ENCODE measurements at places on chromosomes 12 and 14.

DNA sequence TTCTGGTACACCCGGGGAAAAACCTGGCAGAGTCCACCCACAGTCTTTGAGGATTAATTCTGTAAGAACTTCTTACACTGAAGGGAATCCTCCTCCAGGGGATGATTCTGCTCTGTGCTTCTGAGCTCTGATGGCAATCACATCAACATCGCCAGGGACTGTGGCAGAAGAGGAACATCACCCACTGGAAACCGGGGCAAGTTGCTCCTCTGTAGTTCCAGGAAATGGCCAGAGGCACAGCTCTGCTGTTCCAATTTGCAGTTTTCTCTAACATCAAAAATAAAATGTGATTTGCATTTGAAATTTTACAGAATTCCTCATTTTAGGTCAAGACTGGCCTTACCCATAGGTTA is 207.6 kb downstream of the DAD1 start:
- DNase-seq = no peak

DNA sequence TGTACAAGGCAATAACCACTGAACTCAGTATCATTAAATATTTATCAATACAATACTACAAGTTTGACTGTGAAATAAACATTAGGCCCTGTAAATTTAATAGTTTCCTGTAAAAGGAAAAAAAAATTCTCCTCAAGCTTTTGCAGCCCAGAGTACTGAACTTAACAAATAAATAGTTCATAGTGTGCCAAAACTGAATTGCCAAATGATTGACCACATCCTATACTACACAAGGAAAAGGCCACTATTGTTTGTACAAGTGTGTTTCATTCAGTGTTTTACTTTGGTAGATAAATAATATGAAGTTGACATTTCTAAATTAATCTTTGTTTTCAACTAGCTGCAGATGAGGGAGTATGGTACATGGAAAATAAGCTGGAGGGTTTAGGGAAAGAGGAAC is 379.6 kb downstream of the FLRT2 start:
- no peak for DNase-seq

- DNase-seq = no peak
These were observed 5.1 kb upstream of the SIVA1 start for GRCh38 chr14:104747876-104748275.

- no peak for DNase-seq
These were observed 37.0 kb upstream of the PMCH start for GRCh38 chr12:102234599-102234998.

DNA sequence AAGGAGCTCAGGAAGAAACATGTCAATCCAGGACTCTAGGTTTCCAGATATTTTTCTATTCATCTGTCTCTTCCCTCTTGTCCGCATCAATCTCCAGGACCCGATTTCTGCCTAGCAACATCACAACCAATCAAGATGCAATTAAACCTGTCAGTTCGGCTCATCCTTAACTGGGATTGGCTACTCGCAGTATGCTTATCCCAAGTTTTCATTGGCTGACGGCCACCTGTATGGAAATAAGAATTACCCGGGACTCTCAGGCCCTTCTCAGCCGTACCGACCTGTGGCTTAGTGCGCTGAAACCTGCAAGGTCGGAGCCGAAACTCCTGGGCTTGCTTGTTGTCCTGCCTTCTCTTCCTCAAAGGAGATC is 20.4 kb upstream of the ATP5MC2 start:
- DNase-seq = peak; percentile 41

DNA sequence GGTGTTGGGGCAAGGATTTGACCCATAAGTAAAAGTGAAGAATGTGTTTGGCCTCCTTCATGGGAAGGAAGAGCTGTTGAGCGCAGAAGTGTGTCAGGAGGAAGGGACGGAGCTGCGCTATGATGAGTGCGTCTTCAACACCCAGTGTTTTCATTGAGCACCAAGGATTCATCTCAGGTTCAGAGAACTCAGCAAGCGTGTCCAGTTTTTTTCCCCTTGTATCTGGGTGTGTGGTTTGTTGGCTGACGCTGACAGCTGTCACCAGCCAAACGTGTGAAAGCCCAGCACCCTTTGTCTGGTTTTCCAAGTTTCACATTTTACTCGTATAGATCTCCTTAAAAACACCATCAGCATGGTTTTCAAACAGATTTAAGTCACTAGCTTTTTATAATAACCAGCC is 12.3 kb downstream of the EP400 start:
- no peak for DNase-seq

GRCh38 chr12:48001505-48002413 is 2.5 kb downstream of the COL2A1 start:
- no peak for DNase-seq

GRCh38 chr12:110224379-110225304 is 56.4 kb upstream of the ATP2A2 start:
- peak; percentile 78 for DNase-seq

GRCh38 chr12:116278279-116278626 is 760 bp upstream of the MED13L start:
- no peak for DNase-seq

- no peak for DNase-seq
These were observed 1124.0 kb upstream of the TMEM132C start for GRCh38 chr12:127143020-127143419.

DNA sequence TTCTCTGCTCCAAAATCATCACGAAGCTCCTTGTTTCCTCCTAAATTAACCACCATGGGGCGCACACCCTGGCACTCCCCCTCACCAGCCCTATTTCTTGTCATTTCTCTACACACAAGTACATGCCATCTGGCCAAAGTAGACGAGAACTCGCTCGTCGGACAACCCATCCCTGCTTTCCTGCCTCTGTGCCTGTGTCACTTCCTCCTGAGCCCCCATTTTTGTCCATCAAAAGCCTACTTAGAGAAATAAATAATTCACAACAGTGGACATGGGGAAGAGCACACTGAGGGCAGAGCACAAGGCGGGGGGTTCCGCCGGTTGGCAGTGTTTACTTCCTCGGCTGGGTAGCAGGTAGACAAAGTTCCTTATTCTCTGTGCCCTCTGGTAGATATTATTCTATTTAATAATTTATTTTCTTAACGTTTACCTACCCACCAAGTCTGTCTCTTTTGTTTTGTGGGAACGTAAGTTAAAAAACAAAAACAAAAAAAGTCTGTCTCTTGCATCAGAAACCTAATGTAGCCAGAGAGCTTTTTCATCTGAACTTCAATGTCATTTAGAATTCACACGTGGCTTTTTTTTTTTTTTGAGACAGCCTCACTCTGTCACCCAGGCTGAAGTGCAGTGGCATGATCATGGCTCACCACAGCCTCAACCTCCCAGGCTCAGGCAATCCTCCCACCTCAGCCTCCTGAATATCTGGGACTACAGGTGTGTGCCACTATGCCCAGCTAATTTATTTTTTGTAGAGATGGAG is 6.0 kb downstream of the VPS37B start:
- DNase-seq = no peak

DNA sequence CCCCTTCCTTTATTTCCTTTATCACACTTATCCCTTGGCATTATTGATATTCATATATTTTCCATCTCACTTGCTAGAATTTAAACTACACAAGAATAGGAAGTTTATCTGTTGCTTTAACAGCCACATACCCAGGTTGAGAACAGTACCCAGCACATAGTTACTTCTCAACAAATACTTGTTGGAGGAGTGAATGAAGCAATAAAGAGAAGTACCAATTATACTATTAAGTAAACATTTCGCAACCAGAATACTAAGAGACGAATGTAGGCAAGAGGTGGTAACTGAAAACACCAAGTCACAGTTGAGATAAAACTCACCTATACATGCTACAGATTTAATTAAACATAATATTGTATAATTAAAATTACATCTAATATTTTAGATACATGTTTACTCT is 110.9 kb downstream of the FSCB start:
- no peak for DNase-seq

Measured in fibroblast of skin of left quadriceps (primary cell).